ENCODE measurements at places on chromosomes 2 and 18. TPM values are rescaled to one million over a fixed set of nuclear protein-coding genes. Genes with fewer than 3 reads are reported as not detected.

The ADD2 gene
- total RNA-seq: not detected

The UGT1A8 gene
- total RNA-seq: not detected

DNA sequence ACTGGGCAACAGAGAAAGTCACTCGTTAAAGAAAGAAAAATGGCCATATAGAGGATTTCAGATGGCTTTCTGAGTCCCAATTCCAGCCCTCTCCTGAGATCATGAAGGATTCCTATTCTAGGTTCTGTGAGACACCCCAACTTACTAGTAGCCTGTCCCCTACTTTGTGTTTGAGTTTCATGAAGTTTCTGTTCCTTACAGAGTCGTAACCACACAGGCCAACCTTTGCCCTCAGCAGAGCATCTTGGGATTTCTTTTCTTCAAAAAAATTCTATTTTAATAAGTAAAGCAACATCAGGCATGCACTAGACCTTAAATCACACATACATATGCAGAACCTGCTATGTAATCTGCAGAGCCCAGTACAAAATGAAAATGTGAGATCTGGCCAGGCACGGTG is 30.4 kb downstream of the TMEM247 start:
- DNase-seq: no peak

- no peak for DNase-seq
Observed at GRCh38 chr2:39688181-39688580, 22.5 kb downstream of the TMEM178A start.

GRCh38 chr2:130869441-130870160 is 32.9 kb downstream of the ARHGEF4 start:
- no peak for DNase-seq

- no peak for DNase-seq
Observed at GRCh38 chr18:41038071-41038470, 917.0 kb upstream of the PIK3C3 start.

- no peak for DNase-seq
Observed at GRCh38 chr18:24704946-24705630, 244.7 kb downstream of the HRH4 start.

- DNase-seq: no peak
Observed at GRCh38 chr2:71702971-71703898, 249.9 kb downstream of the DYSF start.

GRCh38 chr2:238114851-238115660 is 14.9 kb downstream of the ESPNL start:
- no peak for DNase-seq

DNA sequence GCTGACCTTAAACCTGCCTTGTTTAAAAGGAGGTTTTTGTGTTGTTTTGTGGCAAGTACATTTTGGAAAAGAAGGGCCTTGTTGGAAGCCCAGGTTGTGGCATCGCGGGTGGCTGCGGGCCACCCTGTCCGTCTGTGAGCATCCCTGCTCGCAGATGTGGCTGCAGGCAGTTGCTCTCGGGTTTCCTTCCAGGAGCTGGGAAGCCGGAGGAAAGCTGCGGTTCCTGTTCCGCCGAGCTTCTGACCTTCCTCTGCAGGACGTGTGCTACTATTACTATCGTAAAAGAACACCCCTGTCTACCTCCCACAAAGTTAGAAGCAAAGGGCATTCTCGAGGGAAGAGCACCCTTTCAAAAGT is 766 bp downstream of the MFF start:
- peak; percentile 52 for DNase-seq

- DNase-seq: no peak
Observed at GRCh38 chr2:7860693-7861092, 821.2 kb upstream of the ID2 start.

DNA sequence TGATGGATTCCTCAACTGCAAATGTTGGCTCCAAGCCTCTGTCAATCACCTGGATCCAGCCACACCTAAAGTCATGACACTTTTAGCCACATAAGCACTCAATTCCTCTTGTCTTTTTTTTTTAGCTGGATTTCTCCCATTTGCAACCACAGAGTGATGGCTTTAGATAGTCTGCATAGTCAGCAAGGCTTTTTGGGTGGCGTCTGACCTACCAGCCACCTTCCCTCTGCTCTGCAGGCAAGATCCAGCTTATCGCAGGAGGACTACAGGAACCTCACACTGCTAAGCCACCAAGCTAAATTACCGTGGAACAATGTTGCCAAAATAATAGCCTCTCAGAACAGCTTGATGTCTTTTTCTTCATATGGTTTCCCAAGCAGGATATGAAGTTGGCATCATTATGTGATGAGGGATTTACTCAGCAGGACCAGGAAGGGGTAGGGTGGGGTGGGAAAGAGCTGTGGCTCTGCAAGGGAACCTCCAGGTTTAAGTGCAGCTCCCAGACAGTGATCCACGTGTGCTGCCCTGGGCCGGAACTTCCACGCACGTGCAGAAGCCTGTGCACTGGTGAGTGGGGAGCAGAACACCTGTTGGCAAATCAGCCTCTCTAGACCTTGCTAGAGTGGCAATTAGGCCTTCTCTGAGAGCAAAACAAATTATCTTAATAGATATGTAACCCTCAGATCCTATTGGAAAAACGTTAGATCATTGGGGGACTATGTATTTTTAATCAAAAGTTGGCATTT is 170.6 kb upstream of the NCK2 start:
- DNase-seq: no peak

- DNase-seq: peak; percentile 42
Observed at GRCh38 chr18:21820033-21820810, 79.6 kb downstream of the MIB1 start.

DNA sequence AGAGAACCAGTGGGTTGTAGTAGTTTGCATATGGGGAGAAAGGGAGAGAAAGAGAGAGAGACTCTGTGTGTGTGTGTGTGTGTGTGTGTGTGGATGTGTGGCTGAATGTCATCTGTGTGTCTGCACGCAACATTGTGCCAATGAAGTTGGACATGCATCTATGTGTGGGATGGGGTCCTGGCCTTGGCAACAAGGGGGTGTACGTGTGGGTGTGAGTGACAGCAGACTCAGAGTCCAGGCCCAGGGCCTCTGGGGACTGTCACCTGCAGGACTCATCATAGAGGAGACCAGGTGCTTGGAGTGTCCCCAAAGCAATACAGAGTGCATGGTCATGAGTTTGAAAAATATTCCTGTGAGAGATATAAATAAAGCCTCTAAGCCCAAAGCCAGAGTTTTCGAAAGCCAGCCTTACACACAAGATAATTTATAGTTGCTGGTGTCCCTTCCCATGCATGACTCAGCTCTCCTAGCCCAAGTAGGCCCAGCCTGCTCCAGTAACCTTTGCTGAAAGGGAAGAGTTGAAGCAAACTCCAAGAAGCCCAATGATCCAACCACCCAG is 59.9 kb downstream of the TNP1 start:
- no peak for DNase-seq

DNA sequence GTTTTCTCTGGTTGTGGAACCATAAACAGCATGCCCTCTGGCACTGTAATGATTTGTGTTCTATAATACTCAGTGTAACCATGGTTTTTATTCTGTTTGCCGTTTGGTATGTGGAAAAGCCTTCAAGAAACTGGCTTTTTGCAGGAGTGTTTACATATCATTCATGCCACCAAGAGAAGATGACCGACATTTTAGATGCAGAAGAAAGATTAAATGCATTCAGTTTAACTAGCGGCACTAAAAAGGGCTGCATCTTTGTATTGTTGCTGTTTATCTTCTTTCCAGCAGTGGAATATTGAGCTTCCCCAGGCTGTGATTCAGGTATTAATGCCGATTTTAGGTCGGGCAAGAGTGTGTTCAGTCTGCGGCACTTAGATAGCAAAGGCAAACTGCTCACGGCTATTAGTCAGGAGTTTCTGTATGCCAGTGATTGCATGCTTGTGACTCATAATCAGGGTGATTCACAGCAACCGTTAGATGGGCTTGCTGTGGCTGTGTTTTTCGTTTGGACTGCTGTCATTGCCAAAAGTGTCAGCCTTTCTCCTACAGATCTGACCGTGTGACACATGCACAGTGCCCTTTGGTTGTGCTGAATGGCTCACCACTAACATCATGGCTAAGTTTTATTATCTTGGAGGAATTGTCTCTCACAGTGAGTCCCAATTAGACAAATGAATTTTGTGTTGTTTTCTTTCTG is 479.7 kb downstream of the PARD3B start:
- peak; percentile 96 for DNase-seq

GRCh38 chr18:39389800-39390379 is 1824.3 kb upstream of the CELF4 start:
- DNase-seq: no peak

DNA sequence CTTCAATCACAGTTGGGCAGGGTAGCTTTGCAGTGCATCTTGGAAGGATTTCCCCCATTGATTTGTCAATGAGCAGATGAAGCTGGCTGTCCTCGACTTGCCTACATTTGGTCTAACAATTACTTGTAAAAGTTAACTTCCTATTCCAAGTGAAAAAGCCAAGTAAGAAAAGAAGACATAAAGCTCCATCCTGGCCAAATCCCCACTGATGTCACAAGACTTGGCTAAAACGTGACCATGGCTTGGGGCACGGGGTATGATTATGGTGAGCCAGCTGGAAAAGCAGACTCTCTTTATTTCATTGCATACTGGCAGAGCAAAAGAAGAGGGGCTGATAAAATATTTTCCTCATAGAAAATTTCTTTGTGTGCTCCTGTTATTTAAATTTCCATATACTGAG is 25.4 kb upstream of the PID1 start:
- DNase-seq: no peak

GRCh38 chr2:234708091-234708683 is 211.3 kb upstream of the ARL4C start:
- DNase-seq: no peak
